ENCODE measurements at places on chromosomes 5 and 9. TPM values are rescaled to one million over a fixed set of nuclear protein-coding genes. Genes with fewer than 3 reads are reported as not detected.

DNA sequence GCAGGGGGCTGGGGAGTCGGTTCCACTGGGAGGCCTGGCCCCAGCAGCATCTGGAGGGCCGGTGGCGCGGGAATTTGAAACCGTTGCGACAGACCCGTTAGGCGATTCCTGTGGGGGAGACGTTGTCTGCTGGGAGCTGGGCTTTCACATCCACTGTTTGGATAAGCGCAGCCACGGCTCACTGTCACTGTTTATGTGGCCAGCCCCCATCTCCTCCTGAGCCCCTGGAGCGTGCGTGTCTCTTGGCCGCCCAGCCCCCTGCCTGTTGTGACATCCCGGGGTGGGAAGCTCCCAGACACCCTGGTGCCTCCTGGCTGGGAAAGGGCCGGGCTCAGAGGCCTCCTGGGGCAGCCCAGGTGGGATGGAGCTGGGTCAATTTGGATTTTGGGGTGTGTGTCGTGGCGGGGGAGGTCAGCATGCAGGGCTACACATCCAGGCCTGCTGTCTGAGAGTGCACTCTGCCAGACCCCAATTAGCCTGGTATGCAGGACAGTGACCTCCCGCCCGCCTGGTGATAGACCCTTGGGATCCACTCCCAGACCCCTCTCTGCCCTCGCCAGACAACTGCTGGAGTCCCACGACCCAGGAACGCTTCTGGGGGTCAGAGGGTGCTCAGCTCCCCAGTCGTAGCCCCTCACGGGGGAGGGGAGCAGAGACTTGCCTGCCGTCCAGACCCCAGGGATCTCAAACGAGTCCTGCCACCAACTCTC, 62.0 kb upstream of the RNU6ATAC start:
- DNase-seq: no peak

GRCh38 chr5:8721536-8721935, 824.3 kb downstream of the SEMA5A start:
- DNase-seq: no peak

- DNase-seq: peak; percentile 60
These were observed 818.2 kb downstream of the TLR4 start for GRCh38 chr9:118522093-118523028.

DNA sequence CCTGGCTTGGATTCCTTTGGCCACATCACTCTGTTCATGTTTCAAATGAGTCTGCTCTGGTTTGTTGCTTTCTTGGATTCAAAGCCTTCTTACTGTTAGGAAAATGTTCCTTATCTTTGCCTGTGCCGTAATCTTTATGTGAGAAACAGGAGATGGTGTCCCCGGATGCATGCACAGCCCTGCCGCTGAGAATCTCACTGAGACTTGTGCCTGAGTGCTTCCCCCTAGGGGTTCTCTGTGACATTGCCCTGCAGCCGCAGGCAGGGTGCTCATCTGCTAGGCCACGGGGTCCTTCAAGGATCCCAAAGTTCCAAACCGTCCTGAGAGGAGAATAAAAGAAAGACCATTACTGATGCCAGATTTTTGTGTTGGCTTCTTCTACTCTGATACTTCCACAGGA, 81.4 kb upstream of the ANKRD55 start:
- no peak for DNase-seq

DNA sequence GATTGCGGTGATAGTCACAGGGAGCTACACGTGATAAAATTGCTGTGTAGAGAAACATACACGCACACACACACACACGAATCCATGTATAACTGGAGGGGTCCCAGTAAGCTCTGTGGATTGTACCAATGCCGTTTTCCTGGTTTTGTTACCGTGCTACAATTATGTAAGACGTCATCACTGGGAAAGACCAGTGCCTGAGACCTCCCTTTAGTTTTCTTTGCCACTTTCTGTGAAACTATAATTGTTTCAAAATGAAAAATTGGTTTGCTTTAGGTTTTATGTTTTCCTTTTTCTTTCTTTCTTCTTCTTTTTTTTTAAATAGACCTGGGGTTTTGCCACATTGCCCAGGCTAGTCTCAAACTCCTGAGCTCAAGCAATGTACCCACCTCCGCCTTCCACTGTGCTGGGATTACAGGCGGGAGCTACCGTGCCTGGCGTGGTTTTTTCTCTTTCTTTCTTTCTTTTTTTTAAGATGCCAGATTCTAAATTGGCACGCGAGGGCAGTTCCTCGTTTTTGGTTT, 21.3 kb downstream of the OR2V2 start:
- DNase-seq: no peak

DNA sequence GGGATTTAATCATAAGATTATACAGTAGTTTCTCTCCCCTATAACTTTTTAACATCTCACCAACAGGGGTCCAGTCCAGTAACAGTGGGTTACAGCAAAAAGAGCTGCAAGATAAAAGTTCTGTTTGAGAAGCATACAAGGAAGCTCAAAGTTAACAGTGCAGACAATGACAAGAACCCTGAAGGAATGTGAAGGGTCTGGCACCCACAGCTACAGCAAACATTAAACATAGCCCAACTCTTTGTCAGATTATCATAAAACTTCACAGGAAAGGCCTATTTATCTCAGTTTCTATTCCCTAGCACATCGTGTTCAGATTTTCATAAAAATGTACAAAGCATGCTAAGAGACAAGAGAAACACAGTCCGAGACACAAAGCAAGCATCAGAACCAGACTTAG, 309.4 kb downstream of the DIRAS2 start:
- DNase-seq: no peak

- no peak for DNase-seq
These were observed 87.3 kb upstream of the PRLR start for GRCh38 chr5:35317586-35317985.

GRCh38 chr5:18772475-18772874, 1138.2 kb downstream of the TAF11L14 start:
- DNase-seq: peak; percentile 34

DNA sequence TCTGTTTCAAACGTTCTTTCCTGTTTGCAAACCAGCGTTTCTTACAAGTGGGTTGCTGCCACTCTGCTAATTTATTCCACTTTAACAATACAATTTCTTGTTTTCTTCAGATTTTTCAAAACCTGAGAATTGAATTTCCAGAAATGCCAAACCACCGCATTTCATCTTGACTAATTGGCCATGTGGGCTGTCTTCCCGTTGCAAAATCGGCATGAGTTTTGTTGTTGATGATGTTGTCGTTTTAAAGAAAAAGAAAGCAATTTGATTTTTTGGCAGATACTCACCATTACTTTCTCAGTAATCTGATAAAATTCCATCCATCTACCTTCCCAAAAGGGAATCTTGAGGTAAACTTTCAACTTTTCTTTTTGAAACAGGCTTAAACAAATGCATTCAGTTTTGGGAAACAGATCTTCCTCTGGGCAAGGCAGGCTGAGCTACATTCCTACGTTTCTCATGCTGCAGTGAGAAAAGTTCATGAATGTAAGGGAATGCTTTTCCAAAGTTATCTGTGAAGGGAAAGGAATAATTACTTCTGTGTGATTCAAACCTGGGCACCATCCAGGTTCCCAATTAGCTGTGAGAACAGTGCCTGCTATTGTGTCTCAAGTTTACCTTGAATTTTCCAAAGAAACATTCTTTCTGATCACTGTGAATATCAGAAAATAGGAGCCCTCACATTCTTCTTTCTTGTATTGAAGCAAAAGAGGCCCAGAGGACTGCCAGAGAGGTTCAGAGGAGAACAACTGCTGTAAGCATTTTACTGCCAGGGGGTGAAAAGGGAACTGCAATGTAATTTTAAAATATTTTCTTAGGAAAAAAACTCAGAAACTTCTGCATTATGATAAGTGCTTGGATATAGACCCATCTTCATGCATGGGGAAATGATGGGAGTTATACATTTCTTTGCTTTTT, 100.7 kb upstream of the TUT7 start:
- peak; percentile 60 for DNase-seq

DNA sequence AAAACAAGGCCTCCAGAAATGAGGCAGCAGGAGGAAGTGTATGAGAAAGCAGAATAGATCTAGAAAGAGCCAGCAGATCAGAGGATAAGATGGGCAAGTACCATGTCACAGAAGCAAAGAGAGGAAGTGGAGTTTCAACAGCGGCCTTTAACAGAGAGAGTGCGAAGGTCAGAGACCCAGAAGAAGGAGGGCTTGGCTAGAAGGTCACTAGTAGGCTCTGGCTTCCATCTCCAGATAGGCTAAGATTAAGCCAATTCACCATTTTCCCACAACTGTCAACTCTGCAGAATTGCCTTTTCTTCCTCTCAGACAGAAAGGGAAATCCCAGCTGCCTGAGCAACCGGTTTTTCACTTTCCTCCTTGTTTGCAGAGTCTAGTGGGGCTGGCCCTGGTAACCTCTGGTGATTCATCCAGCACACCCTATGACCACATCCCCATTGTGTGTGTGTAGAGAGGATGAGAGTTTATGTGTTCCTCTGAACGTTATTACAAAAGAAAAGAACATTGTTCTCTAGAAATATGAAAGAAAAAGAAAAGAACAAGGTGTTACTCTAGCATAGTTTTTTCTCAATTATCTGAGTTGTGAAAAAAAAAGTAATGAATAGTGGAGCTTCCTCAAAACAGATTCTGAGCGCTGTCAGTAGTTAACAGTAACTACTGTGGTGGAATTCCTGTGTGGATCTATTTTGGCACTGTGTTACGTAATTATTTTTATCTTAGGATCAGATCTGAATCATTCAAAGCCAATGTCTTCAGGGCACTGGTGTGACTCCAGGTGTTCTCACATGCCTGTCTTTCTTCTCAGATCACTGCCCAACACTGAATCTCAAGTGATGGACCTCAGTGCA, 220.4 kb downstream of the ARRDC3 start:
- DNase-seq: peak; percentile 64

DNA sequence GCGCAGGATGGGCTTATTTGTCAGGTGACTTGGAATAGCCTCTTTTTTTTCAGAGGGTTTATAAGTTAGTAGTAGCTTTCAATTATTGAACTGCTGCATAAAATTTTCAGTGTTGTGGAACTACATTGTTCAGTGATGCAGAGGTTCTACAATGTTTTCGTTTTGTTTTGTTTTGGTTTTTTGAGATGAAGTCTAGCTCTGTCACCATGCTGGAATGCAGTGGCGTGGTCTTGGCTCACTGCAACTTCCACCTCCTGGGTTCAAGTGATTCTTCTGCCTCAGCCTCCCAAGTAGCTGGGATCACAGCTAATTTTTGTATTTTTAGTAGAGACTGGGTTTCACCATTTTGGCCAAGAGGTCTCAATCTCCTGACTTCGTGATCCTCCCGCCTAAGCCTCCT, 22.0 kb downstream of the NUP188 start:
- DNase-seq: no peak

DNA sequence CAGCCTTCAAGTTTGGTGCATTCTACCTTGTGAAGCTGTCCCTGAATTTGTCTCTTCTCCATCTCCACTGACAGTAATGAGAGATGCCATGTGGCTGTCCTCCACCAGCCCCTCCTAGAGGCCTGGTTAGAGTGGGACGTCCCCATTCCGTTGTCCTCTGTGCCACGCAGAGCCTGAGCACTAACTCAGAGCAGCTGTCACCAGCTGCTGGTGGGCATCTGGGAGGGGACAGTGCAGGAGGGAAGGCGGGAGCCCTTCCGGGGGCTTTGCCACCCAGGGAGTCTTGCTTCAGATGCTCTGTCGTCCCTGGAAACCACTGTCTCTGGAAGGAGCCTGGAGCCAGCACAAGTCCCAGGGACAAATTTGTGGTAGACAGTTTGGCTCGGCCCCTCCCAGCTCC, 78.6 kb downstream of the PDZD2 start:
- peak; percentile 91 for DNase-seq

- DNase-seq: peak; percentile 76
These were observed 57.5 kb downstream of the VAV2 start for GRCh38 chr9:133934482-133935232.

DNA sequence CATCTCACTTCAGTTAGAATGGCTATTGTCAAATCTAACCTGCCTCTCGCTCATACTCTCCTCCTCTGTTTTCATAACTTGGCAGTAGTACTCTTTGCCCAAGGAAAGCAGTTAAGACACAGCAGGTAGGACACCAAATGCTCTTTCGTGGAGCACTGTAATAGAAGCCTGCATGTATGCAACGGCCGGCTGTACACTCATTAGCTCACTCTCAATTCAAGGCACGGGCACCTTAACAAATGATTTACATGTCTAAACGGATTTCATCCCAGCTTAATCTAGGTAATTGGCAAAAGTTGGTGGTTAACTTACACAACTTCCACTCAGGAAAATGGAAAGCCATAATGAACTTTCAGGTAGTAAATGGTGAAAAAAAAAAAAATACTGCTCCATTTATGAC, 14.9 kb downstream of the DEPDC1B start:
- DNase-seq: no peak

DNA sequence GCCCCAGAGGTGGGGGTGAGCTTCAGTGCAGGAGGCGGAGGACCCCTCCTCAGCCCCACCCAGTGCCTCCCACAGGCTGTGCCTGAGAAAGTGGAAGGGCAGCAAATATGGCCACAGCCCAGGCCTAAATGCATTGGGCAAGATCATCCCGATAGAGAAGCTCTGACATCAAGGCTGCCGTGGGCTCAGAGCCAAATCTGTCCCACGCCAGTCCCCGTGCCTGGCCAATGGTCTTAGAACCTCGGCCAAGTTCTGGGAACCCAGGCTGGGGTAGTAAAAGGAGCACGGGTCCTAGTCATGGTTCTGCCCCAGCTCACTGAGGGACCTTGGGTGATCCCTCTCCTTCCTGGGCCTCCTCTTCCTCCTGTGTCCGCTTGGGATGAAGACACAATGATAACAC, 27.7 kb upstream of the TNIP1 start:
- no peak for DNase-seq

DNA sequence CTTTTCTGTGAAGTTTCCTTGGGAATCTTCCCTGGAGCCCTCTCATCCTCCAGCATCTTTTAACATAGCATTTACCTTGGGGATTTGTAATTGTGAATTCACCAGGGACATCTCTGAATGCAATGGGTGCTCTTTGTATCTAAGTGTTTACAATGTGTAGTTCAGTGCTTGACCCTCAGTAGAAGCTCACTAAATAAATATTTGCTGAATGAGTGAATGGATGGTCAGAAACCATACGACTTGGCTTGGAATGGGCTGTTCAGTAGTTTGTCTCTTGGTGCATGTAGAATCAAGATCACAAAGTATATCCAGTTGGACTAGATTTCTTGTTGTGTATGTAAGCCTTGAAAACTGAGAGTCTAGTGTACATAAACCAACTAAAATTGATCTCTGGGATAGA, 81.8 kb upstream of the MEF2C start:
- no peak for DNase-seq

- DNase-seq: no peak
These were observed 453 bp upstream of the DOK3 start for GRCh38 chr5:177509991-177510566.

LIX1 gene
- total RNA-seq: 1.7 TPM

SLC34A3 gene
- total RNA-seq: not detected

MAP3K1 gene
- 36.5 TPM for total RNA-seq

Measured in tongue (tissue), 3 donors.